ENCODE measurements at places on chromosomes 5 and 9.

- no peak for DNase-seq
Observed at GRCh38 chr5:100502684-100503083, 32.5 kb upstream of the FAM174A start.

DNA sequence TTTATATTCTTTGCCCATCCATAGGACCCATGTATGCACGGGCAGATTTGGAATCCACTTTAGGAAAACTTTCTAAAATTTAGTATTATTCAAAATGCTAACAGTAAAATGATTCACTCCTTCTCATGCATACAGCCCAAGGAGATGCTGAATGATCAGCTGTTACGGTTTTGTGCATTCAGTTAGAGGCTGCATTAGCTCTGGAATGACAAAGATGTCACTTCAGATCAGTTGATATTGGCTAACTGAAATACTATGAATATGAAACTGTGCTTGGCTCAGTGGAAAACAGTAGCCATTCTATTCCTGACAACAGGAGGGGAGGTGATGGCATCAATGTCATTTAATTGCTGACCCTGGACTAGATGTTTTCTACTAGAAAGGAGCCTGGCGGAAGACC, 560.7 kb downstream of the ZNF608 start:
- no peak for DNase-seq

- no peak for DNase-seq
Observed at GRCh38 chr9:21513431-21513830, 31.3 kb upstream of the IFNE start.

DNA sequence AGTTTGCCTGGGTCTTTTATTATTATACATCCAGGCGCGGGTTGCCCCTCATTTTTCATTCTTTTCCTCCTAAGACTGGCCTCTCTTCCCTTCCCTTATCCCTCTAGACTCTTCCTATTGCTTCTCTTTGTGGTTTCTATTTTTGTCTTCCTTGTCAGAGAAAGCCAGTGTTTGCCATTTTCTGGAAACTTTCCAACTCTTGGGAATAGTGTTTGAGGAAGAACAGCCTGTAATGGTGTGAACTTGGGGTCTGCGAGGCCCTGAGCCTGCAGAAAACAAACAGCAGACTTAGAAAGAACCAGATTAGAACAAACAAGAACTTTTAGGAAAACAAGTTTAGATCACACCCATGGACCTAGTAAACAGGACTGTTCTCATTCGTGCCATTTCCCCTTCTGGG, 15.5 kb downstream of the PRKACG start:
- peak; percentile 34 for DNase-seq

DNA sequence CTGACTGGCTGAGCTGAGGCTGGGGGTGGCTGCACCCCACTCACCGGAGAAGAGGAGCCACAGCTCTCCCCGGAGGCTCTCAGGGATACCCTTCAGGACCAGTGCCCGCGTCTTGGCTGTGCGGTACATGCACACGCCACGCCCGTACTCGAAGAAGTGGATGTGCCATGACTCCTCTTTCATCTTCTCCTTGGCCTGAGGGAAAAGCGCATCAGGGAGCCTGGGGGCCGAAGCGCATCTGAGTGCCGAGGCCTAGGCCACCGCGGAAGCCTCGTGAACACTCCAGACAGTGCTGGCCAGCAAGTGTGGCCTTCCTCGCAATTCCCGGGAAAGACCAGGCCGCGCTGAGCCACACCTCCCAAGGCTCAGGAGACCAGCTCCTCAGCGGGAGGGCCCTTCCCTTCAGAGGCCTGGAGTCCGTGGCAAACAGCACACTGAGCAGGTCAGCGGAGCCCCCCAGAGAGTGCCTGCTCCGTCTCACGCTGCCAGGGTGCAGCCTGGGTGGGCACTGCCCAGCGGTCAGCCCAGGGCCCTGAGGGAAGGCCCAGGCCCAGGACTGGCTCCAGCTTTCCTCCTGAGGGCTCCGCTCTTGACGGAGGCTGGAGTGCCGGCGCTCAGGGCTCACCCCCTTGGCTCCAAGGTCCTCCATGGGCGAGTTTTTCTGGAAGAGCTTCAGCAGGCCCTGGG, 20.5 kb upstream of the MRNIP start:
- DNase-seq, result no peak

DNA sequence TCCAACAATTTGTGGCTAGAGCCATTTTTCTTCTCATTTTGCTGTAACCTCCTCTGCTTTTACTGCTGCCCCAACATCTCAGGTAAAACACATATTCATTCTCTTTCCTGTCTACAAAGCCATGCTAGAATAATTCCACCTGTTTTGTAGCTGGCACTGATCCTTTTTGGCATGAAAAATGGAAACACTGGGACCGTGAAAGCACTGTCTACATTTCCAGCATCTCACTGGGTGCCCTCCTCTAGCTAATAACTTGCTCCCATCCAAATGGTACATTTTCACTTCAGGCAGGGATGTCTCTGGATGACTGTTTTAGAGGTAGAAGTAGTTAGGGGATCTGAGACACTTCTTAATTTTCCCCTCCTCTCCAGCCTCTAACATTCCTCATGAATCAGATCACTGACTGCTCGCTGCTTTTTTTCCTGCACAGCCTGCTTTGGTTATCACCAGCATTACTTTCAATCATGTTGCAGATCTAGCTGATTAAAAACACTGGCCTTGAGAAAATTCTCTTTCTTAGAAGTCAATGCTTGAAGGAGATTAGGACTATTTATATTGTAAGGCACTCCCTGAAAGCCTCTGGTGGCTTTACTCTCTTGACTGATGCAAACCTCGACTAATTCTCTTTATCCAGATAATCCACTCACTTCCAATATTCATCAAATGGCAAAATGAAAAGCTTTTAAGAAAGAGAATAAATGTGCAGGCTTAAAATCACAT, 1312.6 kb upstream of the DMAC1 start:
- no peak for DNase-seq

DNA sequence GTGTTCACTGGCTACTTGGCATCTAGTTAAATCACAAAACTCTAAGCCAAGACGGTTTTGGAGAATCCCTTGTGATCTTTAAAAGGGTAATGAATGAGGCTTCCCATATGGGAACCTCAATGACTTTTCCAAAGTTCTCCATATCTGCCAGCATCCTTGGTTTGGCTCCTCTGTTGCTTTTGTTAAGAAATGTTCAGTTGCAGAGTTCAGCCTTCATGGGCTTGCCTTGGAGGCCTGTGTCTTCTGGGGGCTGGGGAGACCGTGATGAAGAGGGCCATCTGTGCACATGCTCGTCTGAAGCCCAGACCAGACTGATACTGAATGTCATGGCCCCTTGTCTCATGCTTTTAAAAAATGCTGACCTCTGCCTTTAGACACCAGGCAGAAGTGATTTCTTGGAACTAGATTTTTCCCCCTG, 84.3 kb downstream of the RAI14 start:
- DNase-seq, result no peak

DNA sequence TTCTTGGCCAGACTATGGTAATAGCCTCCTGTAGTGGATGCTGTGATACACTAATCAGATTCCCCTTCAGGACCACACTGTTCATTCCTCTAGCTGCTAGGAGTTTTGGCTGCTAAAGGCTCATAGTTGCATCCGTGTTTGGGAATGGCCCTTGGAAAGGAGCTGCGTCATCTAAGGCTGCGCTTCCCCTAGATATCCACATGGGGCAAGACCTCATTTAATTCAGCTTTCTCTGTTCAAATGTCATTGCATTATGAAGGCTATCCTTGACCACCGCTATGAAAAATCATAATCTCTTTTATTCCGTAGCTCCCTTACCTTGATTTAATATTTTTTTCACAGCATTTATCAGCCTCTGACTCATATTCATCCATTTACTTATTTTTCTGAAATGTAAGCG, 258.3 kb upstream of the NR4A3 start:
- DNase-seq, result no peak

GRCh38 chr9:8224381-8224801, 424.8 kb upstream of the DMAC1 start:
- DNase-seq, result no peak

DNA sequence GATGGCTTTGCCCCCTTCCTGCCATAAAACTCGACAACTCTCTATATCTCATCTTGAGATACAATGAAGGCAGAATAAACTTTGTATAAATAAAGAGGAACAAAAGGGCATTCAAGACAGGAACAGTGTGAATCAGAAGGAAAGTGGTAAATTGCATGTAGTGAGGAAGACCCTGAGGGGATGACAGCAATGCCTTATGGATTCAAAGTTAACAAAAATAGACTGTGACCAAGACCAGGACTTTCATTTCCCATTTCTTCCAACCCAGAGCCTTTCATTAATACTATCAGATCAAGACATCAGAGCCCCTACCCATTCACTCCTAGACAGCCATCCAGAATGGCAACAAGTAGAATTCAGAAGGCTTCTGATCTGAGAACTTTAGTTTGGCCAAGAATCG, 46.4 kb upstream of the ZNF462 start:
- no peak for DNase-seq

GRCh38 chr9:115715666-115716065, 437.9 kb upstream of the PAPPA start:
- no peak for DNase-seq

GRCh38 chr9:131734165-131734610, 5.7 kb downstream of the RAPGEF1 start:
- no peak for DNase-seq

DNA sequence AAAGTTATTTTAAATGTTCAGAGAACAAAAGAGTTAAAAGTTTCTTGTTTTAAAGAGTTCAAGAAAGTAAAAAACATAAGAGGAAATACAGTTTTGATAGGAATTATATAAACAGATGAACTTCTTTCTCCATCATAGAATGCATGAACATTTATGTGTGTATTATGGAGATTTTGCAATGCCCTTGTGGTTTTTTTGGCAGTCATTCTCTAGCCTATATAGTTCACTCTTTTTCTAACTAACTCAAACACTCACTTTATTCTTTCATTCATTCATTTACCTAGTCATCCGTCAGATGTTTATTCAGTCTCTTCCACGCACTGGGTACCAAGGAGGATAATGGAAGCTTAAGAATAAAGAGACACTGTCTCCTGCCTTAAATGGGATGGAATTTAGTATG, 195.9 kb upstream of the VLDLR start:
- no peak for DNase-seq

DNA sequence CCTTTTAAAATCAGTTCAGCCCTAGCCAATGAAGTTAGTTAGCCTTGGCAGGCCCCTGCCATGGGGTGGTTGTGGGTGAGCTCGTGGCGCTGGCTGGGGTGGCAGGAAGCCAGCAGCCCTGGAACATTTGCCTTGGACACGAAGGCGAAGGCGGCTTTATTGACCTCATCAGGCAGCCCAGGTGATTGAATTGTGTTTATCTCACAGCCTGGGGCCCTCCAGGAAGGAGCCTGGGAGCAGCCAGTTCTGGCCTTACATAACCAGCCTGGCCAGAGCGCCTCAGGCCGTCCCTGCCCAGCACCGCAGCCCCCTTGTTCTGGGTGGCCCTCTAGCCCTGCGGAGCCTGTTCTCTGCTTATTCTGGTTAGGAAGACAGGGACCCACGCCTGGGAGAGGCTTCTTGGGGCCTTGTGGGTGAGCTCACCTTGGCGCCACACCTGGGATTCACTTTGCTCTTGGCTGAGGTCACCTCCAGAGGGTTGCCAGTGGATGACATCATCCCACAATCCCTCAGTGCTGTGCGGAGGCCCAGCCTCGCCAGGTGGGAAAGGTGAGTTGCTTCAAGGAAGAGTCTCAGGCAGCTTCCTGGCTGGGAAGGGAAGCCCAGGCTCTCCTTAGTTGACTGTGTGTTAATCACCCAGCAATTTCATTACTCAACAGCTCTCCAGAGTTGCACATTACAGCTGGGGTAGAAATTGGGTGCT, 54.4 kb upstream of the RPL26L1 start:
- no peak for DNase-seq

- DNase-seq, result no peak
Observed at GRCh38 chr5:127660047-127660733, 11.3 kb downstream of the CTXN3 start.

DNA sequence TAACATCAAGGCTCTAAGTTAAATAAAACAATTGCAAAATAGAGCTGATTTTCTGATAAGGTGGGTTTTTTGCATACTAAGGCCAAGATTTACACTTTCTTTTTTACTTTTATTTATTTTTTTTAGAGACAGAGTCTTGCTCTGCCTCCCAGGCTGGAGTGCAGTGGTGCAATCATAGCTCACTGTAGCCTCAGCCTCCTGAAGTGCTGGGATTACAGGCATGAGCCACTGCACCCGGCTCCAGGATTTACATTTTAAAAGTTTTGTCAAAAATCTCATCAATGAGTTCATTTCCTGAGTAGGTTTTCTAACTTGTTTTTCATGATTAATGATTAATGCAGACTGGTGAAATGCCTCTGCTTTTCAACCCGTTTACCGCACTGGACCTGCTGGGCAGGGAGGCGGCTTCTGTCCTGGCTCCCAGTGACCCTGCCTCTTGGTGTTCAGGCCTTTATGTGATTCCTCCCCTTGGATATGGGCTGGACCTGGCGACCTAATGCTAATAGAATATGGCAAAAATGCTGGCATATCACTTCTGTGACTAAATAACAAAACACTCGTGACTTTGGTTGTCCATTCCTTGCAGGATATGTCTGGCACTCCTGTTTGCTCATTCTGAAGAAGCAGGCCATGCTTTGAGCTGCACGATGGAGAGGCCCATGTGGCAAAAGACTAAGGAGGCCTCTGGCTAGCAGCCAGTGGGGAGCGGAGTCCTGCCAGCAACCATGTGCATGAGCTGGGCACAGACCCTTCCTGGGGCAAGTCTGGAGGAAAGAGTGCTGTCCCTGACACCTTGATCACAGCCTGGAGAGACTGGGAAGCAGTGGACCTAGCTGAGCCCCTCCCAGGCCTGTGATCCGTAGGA, 72.2 kb upstream of the PTCH1 start:
- DNase-seq, result no peak

DNA sequence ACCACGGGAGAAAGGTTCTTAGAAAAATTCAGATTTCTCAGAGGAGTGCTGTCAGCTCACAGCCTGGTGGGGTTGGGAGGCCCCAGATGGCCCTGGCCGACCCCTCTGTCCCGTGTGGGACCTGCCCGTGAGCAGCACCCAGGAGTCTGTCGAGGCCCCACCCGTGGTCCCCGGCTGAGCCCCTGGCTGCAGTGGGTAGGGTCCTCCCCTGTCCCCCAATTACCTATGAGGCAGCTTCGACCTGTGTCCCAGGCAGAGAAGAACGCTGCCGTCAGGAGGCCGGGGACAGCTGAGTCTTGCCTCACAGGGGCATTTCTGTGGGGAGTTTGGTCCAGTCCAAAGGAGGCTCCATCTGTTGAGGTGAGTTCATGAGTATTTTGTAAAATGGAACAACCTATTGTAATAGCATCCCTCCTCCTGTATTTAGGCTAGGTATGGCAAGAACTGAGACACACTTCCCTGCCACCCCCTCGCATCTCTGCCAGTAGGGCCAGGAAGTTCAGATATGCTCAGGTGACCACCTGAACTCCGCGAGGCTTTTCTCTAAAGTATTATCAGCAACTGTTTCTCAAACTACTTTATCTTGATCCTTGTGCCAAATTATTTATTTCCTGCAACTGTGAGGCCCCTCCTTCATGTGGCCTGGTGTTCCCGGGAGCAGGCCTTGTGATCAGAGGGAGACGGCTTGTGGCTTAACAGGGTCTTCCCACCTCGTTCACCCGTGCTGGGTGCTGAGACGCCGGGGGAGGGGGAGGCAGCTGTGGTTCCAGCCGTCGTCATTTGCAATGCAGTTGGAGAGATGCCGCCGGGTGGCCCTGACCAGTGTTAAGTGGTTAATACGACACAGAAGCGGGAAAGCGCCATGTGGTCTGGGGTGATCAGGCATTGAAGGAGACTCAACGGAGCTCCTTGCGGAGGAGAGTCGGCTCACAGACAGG, 1.7 kb downstream of the AHRR start:
- DNase-seq, result no peak

Measured in spinal cord (tissue), 10 donors.